ENCODE measurements at places on chromosomes 11 and 22.

- DNase-seq, result no peak
Observed at GRCh38 chr11:121763526-121763925, 310.8 kb upstream of the SORL1-AS1 start.

DNA sequence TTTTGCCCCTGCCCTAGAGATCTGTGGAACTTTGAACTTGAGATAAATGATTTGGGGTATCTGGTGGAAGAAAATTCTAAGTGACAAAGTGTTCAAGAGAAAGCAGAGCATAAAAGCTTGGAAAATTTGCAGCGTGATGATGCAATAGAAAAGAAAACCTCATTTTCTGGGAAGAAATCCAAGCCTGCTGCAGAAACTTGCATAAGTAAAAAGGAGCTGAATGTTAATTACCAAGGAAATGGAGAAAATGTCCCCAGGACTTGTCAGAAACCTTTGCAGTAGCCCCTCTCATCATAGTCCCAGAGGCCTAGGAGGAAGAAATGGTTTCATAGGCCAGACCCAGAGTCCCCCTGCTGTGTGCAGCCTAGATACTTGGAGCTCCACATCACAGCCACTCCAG, 686.9 kb downstream of the FAM181B start:
- no peak for DNase-seq

DNA sequence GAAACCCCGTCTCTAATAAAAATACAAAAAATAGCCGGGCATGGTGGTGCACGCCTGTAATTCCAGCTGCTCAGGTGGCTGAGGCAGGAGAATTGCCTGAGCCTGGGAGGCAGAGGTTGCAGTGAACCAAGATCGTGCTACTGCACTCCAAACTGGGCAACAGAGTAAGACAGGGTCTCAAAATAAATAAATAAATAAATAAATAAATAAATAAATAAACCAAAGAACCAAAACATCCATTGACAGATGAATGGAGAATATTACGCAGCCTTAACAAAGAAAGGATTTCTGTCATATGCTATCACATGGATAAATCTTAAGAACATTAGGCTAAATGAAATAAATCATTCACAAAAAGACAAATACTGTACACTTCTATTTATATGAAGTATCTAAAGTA, 11.1 kb upstream of the CSTF3 start:
- DNase-seq, result no peak

DNA sequence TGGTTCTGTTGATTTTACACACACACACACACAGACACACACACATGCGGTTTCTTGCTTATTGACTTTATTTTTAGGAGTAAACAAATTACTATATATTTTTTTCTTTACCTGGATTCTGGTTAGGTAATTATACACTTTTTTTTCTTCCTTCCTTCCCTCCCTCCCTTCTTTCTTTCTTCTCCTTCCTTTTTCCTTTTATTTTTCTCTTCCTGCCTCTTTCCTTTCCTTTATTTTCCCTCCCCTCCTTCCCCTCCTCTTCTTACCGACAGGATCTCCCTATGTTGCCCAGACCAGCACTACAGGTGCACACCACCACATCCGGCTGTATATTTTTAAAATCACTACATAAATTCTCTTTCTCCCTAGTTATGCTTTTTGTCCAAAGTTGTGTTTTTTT, 3.1 kb upstream of the SPDYC start:
- no peak for DNase-seq

DNA sequence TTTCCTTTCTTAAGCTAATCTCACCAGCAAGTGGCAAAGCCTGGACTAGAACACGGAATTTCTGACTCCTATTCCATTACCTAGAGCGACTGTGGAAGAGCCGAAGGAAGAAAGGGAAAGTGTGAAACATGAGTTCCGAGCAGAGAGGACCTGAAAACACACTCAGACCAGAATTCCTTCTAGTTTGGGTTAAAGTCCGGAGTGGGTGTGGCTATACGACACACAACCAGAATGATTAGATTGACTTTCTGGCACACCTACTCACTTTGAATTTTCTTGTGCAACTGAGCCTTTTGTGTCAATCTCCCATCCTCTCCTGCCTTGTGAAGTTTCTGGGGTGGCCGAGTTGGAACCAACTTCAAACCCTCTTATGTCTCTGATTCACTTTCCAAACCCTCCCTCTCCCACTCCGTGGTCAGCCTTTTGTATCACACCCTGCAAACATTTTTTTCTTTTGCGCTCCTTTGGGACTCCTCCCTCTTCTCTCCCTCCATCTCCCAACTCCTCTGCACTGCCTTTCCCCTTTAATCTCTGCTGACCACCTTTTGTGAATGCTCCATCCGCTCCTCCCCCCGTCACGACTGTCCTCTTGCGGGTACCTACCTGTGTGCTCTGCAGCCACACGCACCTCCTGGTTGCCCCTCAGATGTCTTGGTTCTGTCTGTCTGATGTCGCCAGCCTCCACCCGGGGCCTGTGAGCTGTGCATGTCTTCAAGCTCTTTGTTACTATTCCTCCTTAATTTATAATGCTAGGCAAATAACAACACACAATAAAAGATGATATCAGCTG, 86.3 kb upstream of the BLID start:
- no peak for DNase-seq

- no peak for DNase-seq
Observed at GRCh38 chr11:65891219-65892136, 1.0 kb downstream of the CCDC85B start.

GRCh38 chr11:134512061-134512460, 100.0 kb upstream of the B3GAT1 start:
- DNase-seq, result no peak

All from anterior cingulate cortex (tissue), 58 donors.